GM03348 (cell line): ENCODE measurements at places on chromosomes 2 and 18.

DNA sequence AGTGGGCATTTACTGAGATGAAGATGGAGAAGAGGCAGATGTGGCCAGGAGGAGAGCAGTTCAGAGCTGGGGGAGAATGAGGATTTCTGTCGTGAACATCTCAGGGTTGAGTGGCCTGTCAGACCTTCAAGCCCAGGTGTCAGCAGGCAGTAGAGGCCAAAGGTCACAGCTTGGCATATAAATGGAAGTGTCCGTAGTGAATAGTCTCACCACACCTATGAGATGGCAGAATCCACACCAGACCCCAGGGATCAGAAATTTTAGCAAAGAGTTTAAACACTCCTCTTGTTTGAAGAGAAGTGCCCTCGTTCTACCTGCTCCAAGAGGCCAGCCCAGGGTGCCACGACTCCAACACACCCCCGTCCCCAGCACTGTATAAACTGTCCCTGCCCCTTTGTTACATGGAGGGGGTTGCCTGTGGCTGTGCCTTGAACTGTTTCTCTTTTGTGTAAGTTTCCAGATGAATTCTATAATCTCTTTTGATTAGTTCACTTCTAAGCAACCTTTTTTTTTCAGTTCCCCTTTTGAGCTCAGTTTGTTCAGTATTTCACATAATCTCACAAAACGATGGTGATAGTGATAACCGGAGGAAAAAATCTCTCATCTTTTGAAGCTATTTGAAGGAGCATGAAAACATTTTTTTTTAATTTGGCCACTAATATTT, 69.0 kb upstream of the TTC39C start:
- no peak for DNase-seq

DNA sequence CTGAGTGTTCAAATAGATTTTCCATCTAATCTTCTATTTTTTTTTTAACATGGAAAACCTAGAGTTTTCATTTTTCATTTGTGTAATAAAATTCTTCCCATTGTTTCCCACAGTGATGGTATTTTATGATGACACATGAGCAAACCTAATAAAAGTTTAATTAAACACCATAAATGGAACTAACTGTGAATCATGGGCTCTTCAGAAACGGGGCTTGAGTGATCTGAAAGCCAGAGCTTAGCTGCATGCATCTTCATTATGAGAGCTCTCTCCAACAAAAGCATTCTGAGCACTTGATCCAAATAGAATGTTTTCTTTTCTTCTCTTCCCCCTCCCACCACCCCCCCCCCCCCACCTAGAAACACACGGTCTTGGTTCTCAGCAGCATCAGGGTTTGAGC, 82.1 kb upstream of the REV1 start:
- peak; percentile 13 for DNase-seq

GRCh38 chr2:28445448-28446258, 50.2 kb upstream of the PLB1 start:
- peak; percentile 94 for DNase-seq

GRCh38 chr2:65227020-65227455, 593 bp upstream of the ACTR2 start:
- no peak for DNase-seq

DNA sequence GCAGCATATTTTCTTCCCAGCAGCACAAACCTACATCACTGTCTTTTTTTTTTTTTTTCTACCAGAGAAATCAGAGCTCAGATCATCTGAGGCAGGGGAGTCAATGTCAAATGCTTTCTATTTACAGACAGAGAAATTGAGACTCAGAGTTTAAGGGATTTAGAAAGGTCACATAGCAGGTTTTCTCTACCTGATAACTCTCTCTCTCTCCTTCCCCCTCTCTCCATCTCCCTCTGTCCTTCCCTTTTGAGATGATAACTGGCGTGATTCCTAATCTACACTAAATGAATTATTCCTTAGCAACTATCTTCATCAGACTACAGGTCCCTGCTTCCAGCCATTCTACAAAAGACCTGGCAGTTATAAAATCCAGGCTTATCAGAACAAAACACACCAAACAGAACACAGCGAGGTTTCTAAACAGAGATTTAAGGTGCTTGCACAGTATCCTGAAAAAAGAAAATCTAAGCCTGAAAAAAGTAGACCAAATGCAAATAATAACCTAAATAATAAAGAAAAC, 161.6 kb upstream of the PKDCC start:
- no peak for DNase-seq

GRCh38 chr2:24919037-24919505, 966 bp downstream of the ADCY3 start:
- peak; percentile 60 for DNase-seq

- DNase-seq: peak; percentile 42
These were observed 123.9 kb upstream of the FAM117B start for GRCh38 chr2:202510911-202511310.

- no peak for DNase-seq
These were observed 56.0 kb downstream of the DCDC2C start for GRCh38 chr2:3759331-3759730.

DNA sequence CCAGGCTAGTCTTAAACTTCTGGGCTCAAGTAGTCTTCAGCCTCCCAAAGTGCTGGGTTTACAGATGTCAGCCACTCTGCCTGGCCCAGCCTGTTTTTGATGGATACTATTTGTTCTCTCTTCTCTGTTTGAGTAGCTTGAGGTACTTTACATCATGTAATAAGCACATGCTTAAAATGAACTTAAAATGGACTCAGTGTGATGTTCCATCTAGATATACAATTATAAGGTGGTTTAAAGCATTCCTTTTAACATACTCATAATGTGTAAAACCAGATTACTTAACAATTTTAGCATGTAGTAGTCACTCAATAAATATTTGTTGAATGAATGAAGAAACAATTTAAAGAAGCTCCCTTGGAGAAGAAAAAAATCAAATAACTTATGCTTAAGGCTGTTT, 9.6 kb downstream of the PTPRM start:
- DNase-seq: peak; percentile 41

GRCh38 chr18:58267493-58267892, 223.5 kb downstream of the NEDD4L start:
- DNase-seq: peak; percentile 44

GRCh38 chr2:176745543-176746200, 466.9 kb upstream of the HNRNPA3 start:
- DNase-seq: no peak

- DNase-seq: no peak
These were observed 2.5 kb upstream of the CNDP2 start for GRCh38 chr18:74493689-74494088.

DNA sequence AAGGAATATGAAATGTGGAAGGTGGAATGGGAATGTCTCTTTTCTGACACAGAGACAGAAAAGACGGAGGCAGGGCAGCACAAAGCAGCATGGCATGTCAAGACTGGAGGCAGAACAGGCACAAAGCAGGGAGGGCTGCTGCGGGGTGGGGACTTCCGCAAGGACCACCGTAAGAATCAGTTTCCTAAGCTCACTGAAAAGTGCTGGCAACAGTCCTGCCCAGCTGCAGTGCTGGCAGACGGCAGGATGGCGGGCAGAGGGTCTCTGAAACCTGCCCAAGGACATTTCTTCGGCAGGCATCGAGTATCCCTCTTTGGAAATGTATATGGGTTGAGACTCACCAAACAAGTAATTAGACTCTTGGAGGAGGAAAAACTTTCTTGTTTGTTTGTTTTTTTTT, 54.9 kb downstream of the FAM178B start:
- no peak for DNase-seq

DNA sequence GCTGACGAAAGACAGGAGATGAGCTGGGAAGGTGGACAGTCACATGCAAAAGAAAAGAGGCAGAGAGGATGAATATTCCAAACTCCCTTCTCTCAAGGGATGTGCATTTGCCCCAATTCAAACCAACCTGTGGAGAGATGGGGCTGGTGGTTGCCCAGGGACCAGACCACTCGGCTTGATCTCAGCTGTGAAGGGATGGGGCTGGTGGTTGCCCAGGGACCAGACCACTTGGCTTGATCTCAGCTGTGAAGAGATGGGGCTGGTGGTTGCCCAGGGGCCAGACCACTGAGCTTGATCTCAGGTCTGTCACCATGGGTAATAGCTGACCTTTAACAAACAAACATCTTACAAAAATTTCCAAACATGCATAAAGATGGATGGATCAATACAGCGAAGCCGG, 42.5 kb upstream of the SALL3 start:
- no peak for DNase-seq

GRCh38 chr2:218896501-218897393, 16.1 kb downstream of the WNT10A start:
- DNase-seq: no peak

DNA sequence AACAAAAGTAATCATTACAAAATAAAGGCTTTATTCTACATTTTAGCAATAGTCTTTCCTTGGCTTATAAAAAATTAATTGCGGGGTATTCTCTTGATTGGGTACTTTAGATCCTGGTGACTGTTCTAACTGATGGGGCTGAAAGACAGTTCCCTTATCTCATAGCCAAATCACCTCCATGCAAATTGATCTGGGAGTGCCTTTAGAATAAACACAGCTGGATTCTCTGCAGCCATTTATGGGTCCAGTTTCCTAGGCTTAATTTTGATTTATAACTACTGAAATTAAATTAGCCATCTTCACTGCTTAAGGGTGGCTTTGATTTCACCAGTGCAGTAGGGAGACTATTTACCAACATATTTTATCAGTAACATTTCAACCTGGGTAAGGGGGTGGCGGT, 337.1 kb downstream of the NRXN1 start:
- DNase-seq: no peak

DNA sequence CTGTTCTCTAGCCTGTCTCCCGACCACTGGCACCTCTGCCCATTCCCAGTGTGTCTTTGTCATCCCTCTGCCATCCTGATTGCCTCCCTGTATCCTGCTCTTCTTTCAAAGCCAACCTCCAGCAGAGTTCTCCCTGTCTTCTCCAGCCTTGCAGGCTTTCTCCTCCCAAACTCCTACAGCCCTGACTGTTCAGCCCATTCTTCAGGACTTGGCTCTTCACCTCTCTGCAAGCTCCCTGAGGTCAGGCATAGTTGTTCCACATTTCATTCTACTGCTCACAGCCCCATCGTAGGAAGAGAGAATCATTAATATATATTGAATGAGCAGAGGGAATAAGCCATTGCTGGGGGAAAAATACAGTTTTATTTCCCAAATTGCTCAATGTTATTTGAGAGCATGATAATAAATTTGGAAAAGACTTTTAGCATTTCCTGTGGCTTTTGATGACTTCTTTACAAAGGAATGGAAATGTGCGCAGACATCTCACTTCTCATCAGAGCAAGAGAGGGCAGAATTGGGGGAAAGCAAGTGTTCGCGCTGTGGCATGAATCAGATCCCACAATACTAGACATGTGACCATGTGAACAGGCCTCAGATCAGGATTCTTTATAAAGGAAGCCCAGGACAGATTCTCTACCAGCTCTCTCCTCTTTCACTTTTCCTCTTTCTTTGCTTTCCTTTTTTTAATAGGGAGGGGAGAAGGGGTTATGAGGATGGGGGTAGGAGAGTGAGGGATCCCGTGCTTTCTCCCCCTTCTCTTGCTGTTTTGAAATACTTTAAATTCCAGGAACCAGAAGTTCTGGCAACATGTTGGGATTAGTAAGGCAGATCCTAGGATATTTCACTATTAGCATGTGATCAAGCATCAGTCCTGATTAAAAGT, 37.4 kb downstream of the EPAS1 start:
- DNase-seq: peak; percentile 83

DNA sequence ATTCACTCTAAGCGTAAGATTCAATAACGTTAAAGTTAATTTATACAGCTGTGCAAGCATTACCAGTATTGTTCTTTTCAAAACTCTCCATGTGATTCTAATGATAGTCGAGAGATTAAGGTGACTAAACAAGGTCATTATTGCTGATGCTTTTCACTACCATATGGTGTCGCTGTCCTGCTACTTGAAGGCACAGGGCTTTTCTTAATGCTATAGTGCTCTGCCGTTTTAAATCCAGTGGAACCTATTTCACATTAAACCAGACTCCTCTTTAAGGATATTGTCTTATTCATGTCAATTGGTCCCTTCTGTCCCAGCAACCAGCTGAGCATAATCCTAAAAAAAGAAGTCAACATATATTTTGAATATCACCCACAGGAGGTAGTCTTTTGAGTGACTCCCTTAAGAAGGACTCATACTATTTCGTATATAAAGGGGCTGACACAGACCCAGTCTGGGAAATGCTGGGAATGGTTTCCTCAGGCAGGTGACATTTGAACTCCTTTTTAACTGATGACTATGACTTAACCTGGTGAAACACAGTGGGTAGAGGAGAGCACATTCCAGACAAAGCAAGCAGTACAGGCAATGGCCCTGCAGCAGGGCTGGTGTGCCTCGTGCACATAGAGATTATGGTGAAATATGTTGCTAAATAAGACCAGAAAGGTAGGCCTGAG, 53.9 kb upstream of the CYTIP start:
- peak; percentile 52 for DNase-seq

GRCh38 chr2:48733067-48733503, 22.4 kb downstream of the LHCGR start:
- no peak for DNase-seq

DNA sequence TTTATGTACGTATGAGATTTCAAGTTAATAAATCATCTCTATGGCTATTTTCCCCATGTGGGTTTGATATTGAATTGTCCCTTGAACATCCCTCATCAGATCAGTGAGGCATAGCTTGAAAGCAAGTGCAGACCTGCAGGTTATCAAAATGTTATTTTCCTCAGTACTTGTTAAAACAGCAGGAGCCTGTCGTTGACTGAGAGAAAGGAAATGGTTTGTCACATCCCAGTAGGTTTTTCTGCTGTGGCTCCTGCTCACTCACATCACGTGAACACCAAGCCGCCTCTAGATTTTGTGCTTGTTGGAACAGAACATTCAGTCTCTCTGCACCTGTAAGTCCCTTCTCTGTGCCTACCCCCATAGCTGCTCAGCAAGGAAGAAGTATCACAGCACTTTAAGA, 340.3 kb downstream of the CELF4 start:
- DNase-seq: no peak

- DNase-seq: peak; percentile 65
These were observed 77.0 kb upstream of the CNGA3 start for GRCh38 chr2:98269274-98269673.

DNA sequence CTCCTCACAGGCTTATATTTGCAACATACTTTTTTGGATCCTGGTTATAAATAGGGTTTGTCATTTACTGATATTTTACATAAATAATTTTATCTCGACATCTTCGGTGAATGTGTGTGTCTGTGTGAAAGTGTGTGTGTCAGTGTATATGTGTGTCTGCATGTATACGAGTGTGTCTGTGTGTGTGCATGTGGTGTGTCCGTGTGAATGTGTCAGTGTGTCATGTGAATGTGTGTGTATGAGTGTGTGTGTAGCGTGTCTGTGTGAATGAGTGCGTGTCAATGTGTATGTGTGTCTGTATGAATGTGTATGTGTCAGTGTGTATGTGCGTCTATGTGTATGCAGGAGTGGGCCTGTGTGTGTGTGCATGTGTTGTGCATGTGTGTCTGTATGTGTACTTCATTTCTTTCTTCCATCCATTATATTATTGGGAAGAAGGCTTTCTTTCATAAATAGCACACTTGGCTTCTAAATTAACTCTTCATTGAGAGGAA, 161.6 kb downstream of the ST6GAL2 start:
- no peak for DNase-seq

DNA sequence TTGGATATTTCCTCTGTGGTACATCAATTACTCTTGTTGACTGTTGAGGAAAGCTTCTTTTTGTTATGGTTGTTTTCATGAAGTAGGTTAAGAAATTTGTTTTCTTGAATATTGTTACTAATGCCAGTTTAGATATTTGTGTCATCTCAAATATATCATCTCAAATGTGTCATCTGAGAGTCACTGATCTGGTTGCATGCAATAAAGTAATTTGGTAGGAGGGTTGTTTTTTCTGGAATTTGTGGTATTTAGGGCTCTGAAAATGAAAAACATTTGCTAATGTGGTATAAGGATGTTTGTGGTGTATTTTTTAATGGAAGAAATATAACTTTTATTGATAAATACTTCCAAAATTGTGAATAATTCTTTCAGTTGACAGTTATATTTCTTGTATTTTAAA, 117.7 kb downstream of the GREB1L start:
- DNase-seq: peak; percentile 42
